ENCODE measurements at places on chromosomes 5 and 9. TPM values are rescaled to one million over a fixed set of nuclear protein-coding genes. Genes with fewer than 3 reads are reported as not detected.

GRCh38 chr9:114184071-114184470 lies 28.7 kb downstream of the COL27A1 start:
- peak; percentile 95 for DNase-seq

GRCh38 chr9:93979721-93980120 lies 24.6 kb upstream of the BARX1 start:
- no peak for DNase-seq

- DNase-seq: no peak
Measured at GRCh38 chr9:111058166-111058565, 19.9 kb upstream of the LPAR1 start.

DNA sequence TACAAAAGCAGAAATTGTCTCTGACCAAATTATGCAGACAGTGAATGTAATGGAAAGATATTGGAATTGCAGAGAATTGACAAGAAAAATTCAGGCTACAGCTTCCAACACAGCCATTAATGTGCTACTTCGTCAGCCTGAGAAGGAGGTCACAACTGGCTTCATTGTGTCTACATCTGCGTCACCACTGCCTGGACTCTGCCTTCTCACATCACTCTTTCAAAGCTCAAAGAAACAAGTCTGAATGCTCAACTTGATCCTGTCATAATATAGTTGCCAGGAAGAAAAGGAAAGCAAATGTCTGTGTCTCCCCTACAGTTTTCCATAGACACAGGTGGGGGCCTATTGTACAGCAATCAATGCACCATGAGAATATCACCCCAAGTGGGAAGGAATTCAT lies 806.5 kb upstream of the CDH10 start:
- DNase-seq: no peak

DNA sequence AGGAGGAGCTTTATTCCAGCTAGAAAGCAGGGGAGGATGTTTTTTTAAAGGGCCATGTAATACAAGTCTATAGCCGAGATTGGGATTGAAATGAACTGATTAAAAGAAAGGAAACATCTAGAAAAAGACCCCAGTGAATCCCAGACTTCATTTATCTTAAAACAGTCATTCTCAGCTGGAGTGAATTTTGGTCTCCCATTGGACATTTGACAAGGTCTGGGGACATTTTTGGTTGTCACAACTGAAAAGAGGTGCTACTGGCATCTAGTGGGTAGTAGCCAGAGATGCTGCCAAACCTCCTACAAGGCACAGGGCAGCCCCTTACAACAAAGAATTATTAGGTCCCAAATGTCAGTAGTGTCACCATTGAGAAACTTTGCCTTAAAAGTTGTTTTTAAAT lies 16.3 kb upstream of the SPINK4 start:
- no peak for DNase-seq

- DNase-seq: no peak
Measured at GRCh38 chr9:20325008-20325407, 297.3 kb downstream of the MLLT3 start.

GRCh38 chr5:34817558-34818351 lies 21.2 kb upstream of the TTC23L start:
- no peak for DNase-seq

DNA sequence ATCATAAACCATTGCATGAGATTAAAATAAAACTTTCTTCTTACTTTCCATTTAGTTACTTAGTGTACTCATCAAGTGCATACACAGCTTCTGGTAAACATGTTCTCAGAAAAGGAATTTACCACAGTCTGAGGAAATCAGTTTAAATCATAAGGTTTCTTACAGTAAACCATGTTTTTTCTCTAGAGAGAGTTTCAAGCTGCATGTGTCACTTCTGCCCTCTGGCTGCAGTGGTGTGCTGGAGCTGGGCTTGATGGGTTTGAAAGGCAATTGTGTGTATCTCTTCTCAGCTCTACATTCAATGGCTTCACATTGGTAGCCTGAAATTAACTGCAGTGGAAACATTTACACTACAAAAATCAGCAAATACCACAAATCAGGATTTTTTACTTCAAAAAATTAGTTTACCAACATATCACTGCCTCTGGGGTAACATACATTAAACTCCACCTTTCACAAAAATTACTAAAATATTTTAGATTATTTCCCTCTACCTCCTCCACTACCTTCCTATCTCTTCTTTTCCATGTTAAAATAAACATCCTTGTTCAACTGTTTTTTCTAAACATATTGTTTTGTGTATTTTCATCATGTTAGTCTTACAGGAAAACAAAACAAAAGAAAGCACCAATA lies 414.3 kb downstream of the ANXA1 start:
- no peak for DNase-seq

DNA sequence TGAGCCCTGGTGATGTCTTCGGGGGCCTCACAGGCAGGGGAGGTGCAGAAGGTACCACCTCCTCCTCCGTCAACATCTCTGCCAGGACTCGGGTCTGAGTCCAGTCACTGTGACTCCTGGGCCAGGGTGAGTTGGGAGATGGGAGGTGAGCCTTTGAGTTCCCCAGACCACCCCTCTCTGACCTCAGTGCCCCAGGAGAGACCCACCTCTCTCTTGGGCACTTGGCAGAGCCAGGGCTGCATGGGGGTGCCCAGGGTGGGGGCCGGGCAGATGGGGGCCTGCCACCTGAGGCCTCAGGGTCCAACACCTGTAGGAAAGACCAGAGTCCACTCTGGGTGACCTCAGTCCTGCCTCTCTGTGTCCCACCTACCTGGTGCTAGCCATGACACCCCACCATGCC lies 6.8 kb downstream of the KIF12 start:
- DNase-seq: peak; percentile 21

DNA sequence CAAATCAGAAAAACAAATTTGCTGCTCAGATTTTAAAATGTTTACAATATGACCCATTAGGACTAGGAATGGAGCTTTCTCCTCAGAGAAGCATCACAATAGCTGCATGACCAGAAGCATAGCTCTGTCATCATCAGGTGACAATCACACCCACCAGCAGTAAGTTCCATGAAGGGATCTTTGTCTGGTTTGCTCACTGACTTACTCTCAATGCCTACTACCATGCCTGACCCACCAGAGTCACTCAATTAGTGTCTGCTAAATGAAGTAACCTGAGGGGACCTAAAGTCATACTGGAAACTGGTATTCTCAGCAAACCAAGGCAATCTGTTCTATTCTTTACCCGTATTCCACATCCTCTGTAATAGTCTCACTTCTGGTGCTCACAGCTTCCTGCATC lies 7.7 kb downstream of the ERMP1 start:
- DNase-seq: no peak

GRCh38 chr9:93028448-93029006 lies 30.0 kb upstream of the SUSD3 start:
- peak; percentile 79 for DNase-seq

DNA sequence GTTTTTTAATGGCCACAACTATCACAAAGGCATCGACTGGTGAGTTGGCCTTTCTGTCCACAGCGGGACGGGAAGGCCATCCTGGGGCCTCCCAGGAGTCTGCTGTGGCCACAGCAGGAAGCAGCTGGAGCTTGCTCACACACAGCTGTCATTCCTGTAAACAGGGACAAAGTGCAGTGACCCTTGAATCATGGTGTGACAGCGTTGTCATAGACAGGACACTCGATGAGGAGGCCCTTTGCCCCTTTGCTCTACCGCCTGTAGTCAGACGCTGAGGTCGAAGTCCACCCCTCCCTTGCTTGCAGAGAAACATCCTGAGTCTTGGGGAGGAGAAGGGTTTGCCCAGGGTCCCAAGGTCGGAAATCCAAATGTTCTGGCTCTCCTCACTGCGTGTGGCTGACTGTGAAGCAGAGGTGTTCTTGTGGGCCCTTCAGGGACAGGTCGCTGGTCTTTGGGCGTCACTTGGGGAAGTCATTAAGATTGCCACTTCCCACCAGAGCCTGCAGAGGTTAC lies 35.1 kb downstream of the NDST1 start:
- DNase-seq: no peak

LMX1B gene
- total RNA-seq: under 0.01 TPM

CDKN2A gene
- total RNA-seq: 32.1 TPM

ZCCHC9 gene
- 23.3 TPM for total RNA-seq

TXNDC8 gene
- not detected for total RNA-seq

SH3PXD2B gene
- total RNA-seq: 58.3 TPM

Data from osteoblast (primary cell).